Subcutaneous adipose tissue (tissue), 4 donors: ENCODE measurements at places on chromosomes 2 and 18. TPM values are rescaled to one million over a fixed set of nuclear protein-coding genes. Genes with fewer than 3 reads are reported as not detected.

Gene SRD5A2
- total RNA-seq, result under 0.01 TPM

Gene PPP1R1C
- 7.9 TPM for total RNA-seq

Gene CIDEA
- 482 TPM for total RNA-seq

Gene OSBPL6
- 0.68 TPM for total RNA-seq

Gene UNC80
- total RNA-seq, result not detected

Gene FAP
- 30.6 TPM for total RNA-seq

Gene HRH4
- 0.44 TPM for total RNA-seq

Gene LANCL1
- total RNA-seq, result 32.1 TPM
